ENCODE measurements at places on chromosomes 11 and 22.

DNA sequence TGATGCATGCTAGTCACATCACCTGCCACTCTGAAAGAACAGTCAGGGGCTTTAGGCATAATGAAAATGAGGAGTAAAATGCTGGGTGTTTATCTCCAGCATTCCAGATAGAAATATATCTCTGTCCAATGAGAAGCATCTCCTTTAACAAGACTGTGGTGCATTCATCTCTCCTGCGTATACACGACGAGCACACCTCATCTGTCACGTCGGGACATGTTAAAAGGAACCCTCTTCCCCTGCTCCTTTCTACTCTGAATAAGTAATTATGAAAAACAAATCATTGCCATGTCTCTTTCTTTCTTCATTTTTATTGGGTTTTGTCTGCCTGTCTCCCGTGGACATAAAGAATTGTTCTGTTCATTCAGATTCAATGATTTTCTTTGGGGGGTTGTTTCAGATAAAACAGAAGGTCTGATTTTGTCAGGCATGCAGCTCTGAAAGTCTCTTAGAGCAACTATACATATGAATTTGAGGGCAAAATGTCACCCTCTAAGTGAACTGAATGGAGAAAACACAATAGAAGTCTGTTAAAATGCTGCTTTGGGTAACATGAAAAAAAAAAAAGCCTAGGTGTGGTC lies 195.0 kb downstream of the MAML2 start:
- DNase-seq, result no peak

GRCh38 chr11:79113054-79113690 lies 327.7 kb downstream of the TENM4 start:
- DNase-seq, result no peak

DNA sequence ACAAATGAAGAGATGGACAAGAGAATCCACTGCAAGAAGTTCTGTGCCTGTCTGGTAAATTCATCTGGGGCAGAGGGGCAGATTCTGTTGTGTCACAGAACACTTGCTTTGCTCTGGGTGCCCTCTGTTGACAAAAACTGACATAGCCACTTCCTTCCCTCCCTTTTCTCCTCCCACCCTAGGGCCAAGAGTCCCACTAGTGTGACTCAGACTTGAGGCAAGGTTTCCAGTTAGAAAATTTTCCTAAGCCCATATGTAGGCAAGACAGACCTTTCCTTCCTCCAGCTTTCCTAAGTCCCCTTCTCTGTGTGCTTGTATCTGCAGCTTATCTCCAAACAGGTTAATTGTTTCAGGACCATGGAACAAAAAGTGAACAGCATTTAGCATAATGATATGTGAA lies 106.8 kb downstream of the RBFOX2 start:
- peak; percentile 2 for DNase-seq

DNA sequence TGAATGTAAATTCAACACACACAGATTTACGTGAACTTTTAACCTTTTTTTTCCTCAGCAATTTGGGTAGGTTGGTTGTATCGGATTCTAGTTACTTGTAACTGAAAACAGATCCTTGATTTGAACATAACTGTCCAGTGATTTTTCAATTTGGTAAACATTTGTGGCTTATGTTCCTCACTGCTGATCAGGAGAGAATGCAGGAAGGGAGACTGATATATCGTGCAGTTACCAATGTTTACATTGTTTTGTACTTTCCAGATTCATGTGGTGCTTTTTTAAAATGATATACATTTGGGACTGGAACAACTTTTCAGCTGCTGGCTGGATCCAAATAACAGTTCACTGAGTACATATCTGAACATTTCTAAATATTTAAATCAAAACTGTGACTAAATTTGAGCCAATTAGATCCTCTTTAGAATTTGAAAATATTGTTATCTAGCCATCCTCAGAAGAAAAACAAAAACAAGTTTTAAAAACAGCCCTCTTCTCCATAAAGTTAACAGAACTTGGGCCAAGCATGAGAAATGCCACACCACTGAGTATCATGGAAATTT lies 84.3 kb upstream of the MTMR2 start:
- no peak for DNase-seq

GRCh38 chr11:65871811-65872548 lies 620 bp downstream of the EFEMP2 start:
- DNase-seq, result no peak

DNA sequence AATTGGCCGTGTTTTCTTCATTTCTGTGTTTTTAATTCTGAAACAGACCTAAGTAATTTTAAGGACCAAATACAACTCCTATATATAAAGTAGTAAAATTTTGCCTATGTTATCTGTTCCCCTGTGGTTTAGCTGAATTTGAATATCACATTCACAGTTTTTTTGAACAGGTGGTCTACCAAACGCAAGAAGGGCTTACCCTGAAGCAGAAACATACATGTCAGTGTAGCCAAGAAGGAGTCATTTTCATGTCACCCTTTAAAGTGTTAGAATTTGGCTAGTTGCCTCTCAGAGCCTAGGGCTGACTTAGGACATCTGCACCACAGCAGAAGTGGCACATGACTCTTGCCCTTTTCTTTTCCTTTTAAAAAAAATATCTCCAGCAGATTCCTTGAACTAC lies 34.3 kb downstream of the MYBPC3 start:
- no peak for DNase-seq

GRCh38 chr11:64893194-64894069 lies 15.0 kb upstream of the EHD1 start:
- no peak for DNase-seq

- no peak for DNase-seq
Measured at GRCh38 chr11:108197351-108197750, 25.1 kb downstream of the NPAT start.

GRCh38 chr11:77056814-77057402 lies 9.9 kb upstream of the CAPN5 start:
- no peak for DNase-seq

DNA sequence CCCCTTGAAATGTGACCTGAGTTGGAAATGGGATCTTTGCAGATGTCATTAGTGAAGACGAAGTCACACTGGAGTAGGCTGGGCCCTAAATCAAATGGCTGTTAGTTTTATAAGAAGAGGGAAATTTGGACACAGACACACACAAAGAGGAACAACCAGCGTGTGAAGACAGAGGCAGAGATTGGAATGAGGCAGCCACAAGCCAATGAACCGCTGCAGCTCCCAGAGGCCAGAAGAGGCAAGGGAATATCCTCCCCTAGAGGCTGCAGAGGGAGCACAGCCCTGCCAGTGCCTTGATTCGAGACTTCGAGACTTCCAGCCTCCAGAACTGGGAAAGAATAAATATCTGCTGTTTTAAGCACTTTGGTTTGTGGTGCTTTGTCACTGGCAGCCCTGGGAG lies 484.5 kb downstream of the MN1 start:
- no peak for DNase-seq

GRCh38 chr22:40213478-40213877 lies 35.8 kb downstream of the TNRC6B start:
- no peak for DNase-seq

DNA sequence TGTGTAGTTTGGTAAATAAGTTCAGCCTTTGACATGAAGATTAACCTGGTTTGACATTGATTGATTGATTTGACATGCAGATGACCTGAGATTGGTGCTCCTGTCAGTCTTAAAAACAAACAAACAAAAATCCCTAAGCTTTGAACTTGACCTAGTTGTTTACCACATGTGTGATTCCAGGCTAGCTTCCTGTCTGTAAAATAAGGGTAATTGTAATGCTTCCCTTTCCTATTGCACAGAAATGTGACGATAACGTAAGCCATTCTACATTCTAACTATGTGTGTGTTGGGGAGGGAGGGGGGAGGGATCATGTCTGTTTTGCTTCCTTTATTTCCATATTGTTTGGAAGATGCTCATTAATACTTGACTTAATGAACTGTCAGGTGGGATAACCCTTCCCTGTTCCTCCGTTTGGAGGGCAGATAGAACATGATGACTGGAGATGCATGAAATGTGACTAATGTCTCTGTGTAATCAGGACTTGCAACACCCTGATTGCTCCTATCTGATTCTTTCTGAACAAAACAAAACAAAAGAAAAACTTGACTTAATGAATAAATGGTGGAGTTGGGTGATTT lies 106.1 kb upstream of the CLMP start:
- no peak for DNase-seq

DNA sequence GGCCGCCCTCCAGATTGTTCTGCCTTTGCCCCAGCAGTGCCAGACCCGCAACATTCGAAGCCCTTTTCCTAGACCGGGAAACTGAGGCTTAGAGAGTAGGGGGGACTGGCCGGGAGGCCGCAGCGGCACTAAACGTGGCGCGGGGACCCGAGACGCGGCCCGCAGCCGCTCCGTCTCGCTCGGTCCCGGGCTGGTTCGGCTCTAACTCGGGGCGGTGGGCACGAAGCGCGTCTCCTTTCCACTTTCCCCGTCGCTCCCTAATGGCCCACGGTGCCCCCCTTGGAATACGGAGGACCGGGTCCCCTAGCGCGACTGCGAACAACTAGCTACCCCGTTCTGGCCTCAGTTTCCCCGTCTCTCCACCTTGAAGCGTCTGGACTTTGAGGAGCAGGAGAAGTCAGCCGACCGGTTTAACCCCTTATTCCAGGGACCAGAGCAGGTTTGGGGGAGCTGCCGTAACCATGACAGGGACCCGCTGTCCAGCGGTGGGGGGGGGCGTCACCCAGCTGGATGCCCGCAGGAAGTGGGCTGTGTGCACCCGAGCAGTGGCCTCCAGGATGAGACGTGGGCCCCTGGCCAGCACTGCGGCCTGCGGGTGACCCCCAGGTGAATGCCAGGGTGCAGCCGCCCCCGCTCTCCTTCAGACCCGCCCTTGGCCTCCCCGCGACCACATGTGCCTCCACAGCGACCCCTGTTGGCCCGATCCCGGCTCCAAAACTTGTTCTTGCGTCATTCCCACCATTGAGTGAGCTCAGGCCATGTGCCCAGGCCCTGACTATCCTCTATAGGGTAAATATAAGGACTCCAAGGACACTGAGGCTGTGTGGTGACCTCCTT lies 1.1 kb downstream of the CDC42EP1 start:
- DNase-seq, result peak; percentile 24

DNA sequence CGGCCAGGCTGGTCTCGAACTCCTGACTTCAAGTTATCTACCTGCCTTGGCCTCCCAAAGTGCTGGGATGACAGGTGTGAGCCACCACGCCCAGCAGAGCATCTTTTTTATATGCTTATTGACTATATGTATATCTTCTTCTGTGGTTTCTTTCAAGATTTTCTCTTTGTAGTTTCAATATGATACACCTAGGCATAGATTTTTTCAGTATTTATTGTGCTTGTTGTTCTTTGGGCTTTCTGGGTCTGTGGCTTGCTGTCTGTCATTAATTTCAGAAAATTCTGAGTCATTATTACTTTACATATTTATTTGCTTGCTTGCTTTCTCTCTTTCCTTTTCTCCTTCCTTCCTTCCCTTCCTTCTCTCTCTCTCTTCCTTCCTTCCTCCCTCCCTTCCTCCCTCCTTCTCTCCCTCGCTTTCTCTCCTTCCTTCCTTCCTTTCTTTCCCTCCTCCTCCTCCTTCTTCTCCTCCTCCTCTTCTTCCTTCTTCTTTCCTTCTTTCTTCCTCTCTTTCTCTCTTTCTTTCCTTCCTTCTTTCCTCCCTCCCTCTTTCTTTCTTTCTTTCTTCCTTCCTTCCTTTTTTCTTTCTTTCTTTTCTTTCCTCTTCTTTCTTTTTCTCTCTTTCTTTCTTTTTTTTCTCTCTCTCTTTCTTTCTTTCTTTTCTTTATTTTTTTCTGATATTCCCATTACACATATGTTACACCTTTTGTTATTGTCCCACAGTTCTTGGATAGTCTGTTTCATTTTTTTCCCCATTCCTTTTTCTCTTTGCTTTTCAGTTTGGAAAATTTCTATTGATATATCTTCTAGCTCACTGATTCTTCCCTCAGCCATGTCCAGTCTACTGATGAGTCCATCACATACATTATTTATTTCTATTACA lies 10.9 kb upstream of the DCHS1 start:
- DNase-seq, result no peak

GRCh38 chr22:36612458-36612857 lies 83.5 kb upstream of the EIF3D start:
- DNase-seq, result no peak

- DNase-seq, result no peak
Measured at GRCh38 chr11:79052544-79052943, 388.3 kb downstream of the TENM4 start.

DNA sequence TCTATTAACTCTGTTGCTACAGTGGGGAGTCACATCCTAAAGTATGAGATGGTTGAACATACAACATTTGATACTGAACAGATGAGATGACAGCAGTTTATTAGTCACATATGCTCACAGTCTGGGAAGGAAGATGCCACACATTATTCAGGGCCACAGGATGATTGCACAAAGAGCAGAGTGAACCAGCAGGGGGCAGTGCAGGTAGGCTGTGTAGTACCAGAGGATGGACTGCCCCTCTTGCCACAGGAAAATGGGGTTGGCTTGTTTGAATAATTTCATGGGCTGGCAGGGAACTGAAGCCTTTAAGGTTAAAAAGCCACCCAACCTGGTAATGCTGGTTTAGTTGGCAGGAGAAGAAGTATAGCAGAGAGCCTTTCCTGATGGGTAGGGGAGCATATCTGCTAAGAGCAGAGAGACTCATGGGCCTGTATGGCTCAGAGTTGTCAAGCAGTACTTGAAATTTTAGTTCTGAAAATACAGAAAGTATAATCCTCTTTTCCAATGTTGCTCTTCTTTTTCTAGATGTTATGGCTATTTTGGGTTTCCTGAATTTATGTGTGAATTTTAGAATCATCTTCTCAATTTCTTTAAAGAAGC lies 180.4 kb upstream of the B3GAT1 start:
- no peak for DNase-seq
